Stimulated activated CD4-positive, alpha-beta T cell treated with anti-CD3 and anti-CD28 coated beads, TNF-alpha, amount 100 ng/mL, for 1 hour (primary cell): ENCODE measurements at places on chromosomes 12 and 14.

DNA sequence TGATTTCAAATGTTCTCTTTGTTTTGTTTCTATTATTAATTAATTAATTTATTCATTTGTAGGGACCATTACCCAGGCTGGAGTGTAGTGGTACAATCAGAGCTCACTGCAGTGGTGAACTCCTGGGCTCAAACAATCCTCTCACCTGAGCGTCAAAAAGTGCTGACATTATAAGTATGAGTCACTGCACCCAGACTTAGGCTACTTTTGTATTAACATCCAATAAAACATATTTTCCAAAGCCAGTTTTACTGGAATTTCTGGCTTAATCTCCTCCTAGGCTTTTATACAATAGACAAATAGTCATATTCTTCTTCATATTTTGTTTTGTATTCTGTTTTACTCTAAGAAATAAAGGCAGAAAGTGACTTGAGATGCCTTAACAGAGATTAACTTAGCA, 749.6 kb downstream of the SLC16A7 start:
- no peak for DNase-seq

DNA sequence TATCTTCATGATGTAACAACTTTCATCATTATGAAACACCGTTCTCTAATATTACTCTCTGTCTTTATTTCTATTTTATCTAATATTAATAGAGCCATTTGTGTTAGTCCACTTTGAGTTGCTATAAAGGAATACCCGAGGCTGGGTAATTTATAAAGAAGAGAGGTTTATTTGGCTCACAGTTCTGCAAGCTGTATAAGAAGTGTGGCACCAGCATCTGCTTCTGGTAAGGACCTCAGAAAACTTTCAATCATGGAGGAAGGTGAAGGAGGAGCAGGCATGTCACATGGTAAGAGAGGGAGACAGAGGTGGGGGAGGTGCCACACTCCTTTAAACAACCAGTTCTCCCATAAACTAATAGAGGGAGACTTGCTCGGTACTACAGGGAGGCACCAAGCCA, 25.1 kb downstream of the BORCS5 start:
- no peak for DNase-seq

- no peak for DNase-seq
Measured at GRCh38 chr14:53638966-53639365, 317.7 kb downstream of the BMP4 start.

DNA sequence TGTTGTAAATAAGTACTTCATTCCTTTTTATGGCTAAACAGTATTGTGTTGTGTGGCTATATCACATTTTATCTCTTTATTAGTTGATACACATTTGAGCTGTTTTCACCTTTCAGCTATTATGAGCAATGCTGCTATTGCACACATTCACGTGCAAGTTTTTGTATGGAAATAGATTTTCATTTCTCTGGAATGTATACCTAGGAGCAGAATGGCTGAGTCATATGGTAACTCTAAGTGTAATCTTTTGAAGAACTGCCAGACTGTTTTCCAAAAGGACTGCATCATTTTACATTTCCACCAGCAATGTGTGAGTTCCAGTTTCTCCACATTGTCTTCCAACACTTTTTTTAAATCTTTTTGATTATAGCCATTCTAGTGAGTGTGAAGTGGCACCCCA, 134.0 kb downstream of the SRGAP1 start:
- DNase-seq = no peak

DNA sequence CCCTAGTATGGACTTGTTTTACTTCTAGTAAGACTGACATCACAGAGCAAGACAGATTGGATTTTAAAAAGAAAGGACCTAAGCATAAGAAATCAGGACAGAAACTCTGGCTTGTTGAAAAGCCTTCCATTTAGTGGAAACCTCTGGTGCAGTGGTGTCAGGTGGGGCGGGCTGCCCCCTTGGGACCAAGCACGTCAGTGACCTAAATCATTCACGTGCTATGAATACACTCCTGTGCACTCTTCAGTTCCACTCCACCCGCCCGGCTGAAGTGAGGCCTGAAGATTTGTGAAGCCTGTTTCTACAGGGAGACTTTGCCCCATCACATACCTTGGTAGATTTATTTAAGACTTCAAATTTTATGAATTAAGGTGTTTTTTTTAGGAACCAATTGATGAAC, 58.2 kb upstream of the STRN3 start:
- no peak for DNase-seq

DNA sequence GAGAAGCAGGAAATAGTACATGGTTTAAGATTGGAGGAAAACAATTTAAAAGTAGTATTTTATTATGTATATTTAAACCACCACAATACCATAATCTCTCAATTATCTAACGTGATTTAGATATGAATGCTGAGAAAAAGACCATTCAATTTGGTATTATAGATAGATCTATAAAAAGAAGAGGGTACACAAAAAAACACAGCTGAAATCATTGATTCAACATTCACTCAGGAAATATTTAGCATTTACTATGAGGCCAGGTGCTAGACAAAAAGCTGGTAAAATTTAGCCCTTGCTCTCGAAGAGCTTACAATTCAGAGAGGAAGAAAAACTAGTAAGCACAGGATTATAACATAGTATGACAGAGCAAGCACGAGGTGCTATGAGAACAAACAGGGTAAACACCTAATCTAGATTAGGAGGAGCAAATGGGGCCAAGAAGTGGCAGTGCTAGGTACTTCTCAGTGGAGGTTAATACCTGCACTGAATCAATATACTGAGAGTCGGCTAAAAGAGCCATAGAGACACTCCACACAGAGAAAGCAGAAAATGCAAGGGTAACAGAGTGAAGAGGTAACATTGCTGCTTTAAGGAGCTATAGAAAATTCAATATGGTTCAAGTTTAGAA, 27.6 kb downstream of the TRIP11 start:
- no peak for DNase-seq
